ENCODE measurements at places on chromosomes 1 and 21.

DNA sequence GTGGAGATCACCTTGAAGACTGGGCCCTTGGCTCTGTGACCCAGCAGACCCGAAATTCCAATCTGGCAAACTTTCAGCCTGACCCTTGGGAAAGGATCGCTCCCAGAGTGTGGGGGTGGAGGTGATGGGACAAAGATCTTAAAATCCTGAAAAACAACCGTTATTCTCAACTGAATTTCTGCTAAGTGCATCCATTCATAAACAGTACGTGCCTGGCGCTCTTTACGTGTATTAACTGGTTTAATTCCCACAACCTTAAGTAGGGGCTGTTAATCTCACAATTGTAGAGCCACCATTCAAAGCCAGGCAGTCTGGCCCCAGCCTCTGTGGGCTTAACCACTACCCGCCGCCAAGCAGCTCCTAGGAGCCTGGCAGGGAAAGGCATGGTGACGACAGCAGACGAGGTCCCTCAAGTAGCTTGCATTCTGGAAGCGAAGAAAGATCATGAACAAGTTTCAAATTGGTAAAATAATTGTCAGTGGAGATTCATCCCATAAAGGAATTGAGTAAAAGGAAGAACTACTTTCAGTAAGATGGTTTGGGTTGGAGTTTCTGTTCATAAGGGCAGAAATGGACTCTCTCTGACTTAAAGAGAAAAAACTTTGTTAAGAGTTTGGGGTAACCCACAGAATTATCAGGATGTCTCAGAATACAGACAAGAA is 11.4 kb upstream of the RGS16 start:
- DNase-seq: no peak

GRCh38 chr1:91555821-91556531 is 55.3 kb downstream of the CDC7 start:
- peak; percentile 95 for DNase-seq

GRCh38 chr1:205381305-205381704 is 24.6 kb upstream of the KLHDC8A start:
- DNase-seq: no peak

- DNase-seq: no peak
These were observed 22.7 kb downstream of the SERINC2 start for GRCh38 chr1:31435471-31436409.

DNA sequence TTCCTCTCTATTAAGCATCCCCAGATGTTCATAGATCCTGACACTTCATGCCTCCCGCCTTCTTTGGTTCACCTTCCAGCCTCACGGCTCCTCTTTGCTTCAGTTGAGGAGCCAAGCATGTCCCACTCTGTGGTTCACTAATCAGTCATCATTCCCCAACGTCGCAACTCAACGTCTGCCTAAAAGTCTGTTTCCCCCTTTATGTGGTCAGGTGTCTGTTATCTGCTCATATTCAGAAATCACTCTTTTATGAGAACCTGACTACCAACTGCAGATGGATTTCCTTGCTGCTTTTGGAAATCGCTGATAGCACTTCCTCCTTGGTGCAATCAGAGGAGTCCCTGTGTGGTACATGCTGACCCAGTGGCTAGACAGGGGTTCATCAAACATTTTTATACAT is 94.1 kb upstream of the VANGL1 start:
- no peak for DNase-seq

Measured in amniotic epithelial cell (primary cell).